Esophagus mucosa (tissue), 1 donor: ENCODE measurements at places on chromosomes 1 and 21. TPM values are rescaled to one million over a fixed set of nuclear protein-coding genes. Genes with fewer than 3 reads are reported as not detected.

MPZL1 gene
- 97.5 TPM for total RNA-seq

RHOU gene
- total RNA-seq, result 2.1 TPM

ANKRD35 gene
- total RNA-seq, result 13.7 TPM

FNDC7 gene
- not detected for total RNA-seq

GPA33 gene
- not detected for total RNA-seq

S100PBP gene
- 16.5 TPM for total RNA-seq

PPIAL4G gene
- not detected for total RNA-seq

GRCh38 chr21:33734818-33735217 lies 92.5 kb downstream of the ITSN1 start:
- ATAC-seq, result no peak

- no peak for ATAC-seq
These were observed 16.2 kb downstream of the OLFML2B start for GRCh38 chr1:162007466-162007865.

GRCh38 chr1:40057310-40058030 lies 16.9 kb downstream of the CAP1 start:
- ATAC-seq, result no peak

DNA sequence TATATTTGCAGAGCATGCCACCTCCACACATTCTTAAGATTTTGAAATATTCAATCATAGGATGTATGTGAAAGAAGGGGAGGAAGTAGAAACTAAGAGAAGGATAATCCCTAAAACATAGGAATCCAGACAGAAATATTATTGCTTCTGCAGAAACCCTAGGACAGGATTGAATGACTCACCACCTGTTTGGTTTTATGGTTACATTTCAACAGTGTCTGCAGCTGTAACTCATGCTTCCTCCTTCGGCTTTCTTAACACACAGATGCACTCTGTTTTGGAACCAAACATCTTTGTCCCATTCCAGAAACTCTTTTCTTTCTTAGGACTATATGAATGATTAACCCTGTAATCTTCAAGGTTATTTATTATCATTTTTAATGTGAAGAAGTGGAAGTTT lies 20.7 kb downstream of the RGS7 start:
- no peak for ATAC-seq
